ENCODE measurements at places on chromosomes 3 and 15.
A peak's percentile ranks its signal among the peaks of the same experiment; 100 is the strongest.

DNA sequence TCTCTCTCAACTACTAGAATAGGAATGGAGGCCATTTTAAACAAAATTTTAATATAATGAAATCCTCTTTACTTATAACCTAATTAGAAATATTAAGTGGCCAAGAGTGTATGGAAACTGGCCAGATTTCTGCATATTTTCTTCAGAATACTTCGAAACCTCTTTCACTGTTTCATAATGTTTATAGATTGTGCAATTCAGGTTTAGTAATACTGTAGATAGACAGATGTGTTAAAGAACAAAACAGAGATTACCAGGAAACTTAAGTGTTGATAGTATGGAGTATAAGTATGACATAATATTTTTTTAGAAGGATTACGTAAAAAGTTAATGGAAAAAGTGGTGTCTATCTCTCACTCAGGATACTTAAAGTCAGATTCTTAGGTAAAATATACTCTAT is 4.7 kb downstream of the ABHD5 start:
- peak; percentile 73 for DNase-seq

- DNase-seq: no peak
Observed at GRCh38 chr3:83928903-83929302, 1029.9 kb upstream of the CADM2 start.

DNA sequence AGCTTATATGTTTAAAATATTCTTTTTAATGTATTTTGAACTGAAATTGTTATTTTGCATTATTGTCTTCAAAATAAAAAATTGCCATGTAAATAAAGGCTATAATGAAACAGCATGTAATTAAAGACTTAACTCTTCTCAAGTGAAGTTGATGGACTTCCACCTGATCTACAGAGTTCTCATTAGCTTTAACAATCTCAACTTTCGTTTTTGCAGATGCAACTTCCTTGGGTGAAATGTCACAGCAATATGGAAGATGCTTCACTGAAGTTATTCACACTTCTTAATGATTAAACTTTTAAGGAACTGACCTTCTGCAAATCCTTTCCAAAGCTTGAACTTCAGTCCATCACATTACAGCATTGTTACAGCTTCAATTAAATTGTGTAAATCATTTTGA is 63.6 kb downstream of the OSTN start:
- no peak for DNase-seq

DNA sequence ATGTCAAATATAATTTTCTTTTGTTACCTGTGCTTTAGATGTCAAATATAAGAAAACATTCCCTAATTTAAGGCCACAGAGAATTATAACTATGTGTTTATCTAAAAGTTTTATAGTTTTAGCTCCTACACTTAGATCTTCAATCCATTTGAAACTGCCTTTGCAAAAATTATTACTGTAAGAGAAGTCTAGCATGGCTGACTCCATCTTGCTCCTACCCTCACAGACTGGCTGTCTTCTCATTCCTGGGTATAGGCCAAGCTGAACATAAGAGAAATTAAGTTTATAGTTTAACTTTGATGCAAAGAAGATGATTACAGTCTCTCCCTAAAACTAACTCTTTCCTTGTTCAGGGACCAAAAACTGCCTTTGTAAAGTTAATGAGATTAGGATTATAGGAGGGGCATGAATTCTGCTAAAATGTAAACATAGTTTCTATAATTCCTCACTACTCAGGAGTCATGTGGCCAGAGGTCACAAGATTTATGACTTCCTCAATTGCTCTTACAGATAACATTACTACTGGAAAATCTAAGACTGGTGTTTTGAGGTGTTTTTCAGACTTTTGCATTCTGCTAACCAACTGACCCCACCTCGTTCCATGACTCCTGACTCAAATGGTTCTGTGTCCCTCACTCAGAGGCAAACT is 184.0 kb downstream of the BCHE start:
- DNase-seq: no peak

DNA sequence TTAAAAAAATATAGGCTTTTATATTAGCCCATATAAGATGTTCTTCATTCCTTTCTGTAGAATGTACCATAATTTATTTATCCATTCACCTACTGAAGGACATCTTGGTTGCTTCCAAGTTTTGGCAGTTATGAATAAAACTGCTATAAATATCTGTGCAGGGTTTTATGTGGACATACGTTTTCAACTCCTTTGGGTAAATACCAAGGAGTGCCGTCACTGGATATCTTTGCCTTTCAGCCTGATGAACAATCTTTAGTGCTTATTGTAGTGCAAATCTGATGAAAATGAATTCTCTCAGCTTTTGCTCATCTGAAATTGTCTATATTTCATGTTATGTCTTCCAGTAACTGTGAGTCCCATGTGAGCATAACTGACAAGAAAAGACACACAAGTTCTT is 26.6 kb upstream of the BLM start:
- DNase-seq: no peak

- DNase-seq: peak; percentile 93
Observed at GRCh38 chr3:32420126-32421038, 28.7 kb downstream of the CMTM7 start.

DNA sequence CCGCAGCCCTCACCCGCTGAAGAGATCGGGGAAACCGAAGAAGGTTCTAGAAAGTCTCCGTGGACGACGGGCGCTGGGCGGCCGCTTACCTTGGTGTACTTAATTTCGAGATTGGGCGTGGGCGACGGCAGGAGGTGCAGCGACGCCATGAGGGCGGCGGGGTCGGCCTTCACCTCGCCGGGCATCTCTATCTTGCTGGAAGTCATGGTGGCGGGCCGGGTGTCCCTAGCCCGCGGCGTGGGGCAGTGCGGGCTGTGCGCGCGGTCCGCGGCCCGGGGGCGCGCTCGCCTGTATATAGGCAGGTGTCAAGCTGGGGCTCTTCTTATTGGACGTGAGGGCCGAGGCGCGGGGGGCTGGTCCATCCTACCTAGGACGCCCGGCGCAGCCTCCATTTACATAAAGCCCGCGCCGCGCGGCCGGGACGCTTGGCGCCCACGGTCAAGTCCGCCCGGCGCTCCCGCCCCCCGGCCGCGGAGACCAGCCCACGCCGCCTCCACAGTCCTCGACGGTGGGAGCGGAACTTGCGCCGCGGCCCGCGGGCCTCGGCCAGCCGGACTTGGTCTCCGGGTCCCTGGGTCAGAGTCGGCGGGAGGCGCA is at the start of gene ALDH1A2:
TSS of gene ALDH1A2 (minus strand) at position 267 of the 597 bp plus-strand sequence. CDS start at position 206, 61 bp downstream.
- no peak for DNase-seq

GRCh38 chr3:102447272-102447671 is 12.5 kb downstream of the ZPLD1 start:
- no peak for DNase-seq

DNA sequence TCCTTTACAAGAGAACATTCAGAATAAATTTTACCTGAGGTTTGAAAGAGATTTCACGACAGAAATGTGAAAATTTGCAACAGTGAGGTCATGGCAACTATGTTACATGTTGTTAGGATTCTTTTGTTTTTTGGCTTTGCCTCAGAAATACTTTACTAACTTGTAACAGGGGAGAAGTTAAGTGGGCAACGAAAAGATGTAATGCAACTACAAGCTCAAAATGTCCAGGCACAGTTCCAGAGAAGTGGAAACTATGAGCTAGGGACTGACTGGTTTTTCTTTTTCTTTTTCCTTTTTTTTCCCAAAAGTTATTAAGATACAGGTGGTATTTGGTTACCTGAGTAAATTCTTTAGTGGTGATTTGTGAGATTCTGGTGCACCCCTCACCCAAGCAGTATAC is 111.5 kb upstream of the PPP2R3A start:
- no peak for DNase-seq

GRCh38 chr3:58900386-58900785 is 149.4 kb downstream of the CFAP20DC start:
- DNase-seq: no peak

GRCh38 chr15:62618432-62618831 is 424.1 kb upstream of the TPM1 start:
- DNase-seq: no peak

DNA sequence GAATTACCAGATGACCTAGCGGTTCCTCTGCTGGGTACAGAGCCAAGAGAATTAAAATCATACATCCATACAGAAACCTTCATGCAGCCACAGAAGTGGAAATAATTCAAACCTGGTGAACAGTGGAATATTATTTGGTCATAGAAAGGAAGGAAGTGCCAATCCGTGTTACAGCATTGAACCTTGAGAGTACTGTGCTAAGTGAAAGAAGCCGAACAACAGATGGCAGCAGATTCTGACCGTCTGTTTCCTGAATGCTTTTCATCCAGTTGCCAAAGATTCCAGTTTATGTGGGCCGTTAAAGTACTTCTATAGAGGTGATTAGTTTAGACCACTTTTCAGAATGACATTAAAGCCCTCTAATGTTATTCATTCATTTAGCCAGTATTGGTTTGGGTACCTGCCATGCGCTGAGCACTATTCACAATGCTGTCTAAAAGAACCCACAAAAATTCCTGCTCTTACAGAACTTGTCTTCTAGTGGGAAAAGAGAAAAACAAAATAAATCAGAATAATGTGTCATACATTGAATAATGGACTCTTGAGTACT is 45.8 kb upstream of the SENP5 start:
- no peak for DNase-seq

DNA sequence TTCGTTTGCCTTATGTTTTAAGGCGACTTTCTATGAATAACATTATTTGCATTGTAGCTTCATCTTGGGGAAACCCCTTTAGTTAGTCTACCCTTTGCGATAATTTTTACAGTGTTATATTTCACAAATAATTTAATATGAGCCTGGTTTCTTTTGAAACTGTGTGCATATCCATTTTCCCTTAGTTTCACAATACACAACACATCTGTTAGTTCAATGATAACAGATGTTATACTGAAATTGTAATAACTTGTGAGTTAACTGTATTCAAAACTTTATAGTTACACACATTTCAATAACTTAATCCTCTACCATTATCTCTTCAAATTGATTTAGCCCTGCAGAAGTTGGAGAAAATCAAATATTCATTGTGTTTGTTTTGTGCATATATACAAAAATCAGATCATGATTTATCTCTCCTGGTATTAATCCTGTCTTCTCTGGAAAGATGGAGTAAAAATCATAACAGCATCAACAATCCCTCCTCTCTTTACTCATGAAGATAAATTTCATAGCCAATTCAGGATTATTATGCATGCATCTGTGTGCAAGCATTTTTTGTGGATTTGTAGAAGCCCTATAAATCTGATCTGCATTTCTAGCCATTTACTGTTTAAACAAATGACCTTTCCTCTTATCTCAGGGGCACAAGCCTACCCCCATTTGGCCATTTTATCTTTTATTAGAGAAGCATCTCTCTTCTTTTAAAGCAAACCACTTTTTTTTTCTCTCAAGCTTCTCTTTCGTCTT is 304.0 kb downstream of the VPS13C start:
- DNase-seq: no peak

DNA sequence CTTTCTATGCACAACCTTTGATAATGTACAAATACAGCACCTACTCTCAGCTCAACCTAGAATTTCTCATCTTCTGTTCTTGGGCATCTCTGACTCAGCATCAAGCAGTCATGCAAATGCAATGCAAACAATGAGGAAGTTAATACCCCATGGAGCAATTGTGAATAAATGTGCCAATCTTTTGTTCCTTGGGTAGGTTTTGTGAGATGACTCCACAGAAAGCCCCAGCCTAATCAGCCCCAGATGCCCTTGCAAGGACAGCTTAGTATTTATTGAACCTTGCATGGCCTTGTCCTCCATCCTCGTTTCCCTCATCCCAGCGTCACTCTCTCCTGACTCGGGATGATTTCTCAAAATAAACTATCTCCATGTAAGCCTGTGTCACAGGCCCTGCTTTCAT is 494.7 kb upstream of the NECTIN3 start:
- peak; percentile 63 for DNase-seq

DNA sequence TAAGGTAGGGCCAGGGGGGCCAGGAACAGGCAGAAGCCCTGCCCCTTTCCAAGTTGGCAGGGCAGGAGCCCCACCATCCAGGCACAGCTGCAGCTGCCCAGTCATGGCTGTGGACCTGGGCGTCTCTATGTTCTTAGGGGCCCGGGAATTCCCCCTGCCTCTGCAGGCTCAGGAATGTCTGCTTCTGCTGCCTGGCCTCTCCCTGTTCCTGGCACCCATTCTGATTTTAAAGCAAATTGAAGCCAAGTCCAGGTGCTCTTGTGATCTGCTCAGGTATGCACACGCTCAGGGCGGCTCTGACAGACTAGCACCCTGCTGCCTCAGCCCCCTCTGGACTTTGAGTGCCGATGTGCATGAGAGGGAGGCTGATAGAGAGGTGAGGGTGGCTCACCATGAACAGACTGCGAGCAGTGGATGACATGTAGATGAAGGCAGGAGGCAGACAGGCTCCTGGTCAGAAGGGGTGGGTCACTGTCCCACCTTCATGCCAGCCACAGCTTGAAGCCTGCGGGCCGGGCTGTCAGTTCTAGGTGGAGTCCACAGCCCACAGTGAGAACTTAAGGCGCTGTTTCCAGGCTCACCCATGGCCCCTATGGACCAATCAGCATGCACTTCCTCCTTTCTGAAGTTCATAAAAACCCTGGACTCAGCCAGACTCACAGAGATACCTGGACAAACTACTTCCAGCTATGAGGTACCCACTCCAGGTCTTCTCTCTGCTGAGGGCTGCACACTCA is 747.8 kb upstream of the GBE1 start:
- DNase-seq: no peak

DNA sequence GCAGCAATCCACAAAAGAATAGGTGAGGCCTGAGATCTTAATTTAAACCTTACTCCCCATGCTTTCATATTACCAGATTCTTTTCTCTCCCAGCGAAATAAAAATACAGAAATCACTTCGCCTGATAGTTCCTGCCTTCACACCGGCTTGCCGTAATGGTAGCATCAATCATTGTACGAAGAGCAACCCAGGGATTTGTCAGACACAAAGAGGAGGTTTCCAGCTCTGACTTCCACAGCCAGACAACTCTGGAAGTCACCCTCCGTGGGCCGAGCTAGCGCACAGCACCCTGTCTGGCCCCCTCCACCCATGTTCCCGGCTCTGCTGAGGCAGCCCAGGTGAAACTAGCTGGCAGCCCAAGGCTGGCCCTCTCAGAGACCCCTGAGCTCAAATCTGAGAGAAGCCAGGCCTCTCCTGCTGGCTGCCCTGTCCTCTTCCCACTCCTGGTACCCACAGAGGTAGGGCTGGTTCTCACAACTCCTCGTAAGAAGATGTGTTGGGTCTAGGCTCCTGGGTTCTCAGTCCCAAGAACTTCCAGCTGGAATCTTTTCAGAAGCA is 156.9 kb upstream of the BNIP2 start:
- no peak for DNase-seq

- DNase-seq: no peak
Observed at GRCh38 chr3:124927574-124928045, 6.9 kb downstream of the MUC13 start.

GRCh38 chr3:144683065-144683464 is 711.4 kb downstream of the DIPK2A start:
- no peak for DNase-seq

GRCh38 chr3:64392001-64392400 is 166.7 kb upstream of the PRICKLE2 start:
- no peak for DNase-seq

GRCh38 chr3:184565421-184566211 is 4.0 kb downstream of the EPHB3 start:
- peak; percentile 98 for DNase-seq

All from PC-9 (cell line).